ENCODE measurements at places on chromosomes 12 and 14.
A peak's percentile ranks its signal among the peaks of the same experiment; 100 is the strongest.

- peak; percentile 27 for DNase-seq
Observed at GRCh38 chr12:81245907-81246570, 168.2 kb downstream of the ACSS3 start.

- DNase-seq: no peak
Observed at GRCh38 chr14:64919618-64920017, 5.4 kb downstream of the CHURC1 start.

- DNase-seq: no peak
Observed at GRCh38 chr12:6450091-6450868, 1.6 kb upstream of the TAPBPL start.

- DNase-seq: no peak
Observed at GRCh38 chr12:120767071-120768024, 41.7 kb downstream of the ACADS start.

- DNase-seq: no peak
Observed at GRCh38 chr14:36675581-36675980, 13.9 kb downstream of the PAX9 start.

DNA sequence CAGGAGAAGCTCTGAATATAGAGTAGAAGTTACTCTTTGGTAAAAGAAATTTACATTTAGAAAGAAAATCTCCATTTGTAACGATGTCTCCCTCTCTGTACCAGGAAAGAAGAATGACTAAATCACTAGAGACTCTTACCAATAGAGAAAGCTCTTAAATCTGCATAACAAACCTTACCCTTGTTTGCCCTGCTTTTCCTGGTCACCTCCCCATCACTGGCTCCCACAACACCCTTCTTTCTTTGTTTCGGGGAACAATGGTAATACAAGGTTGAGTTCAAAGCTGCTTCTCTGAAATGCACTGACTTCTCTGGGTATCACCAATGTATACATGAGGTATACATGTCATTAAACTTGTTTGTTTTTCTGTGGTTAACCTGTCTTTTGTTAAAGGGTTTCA, 351.1 kb upstream of the FLRT2 start:
- no peak for DNase-seq

Data from ELF-1 (cell line).